ENCODE measurements at places on chromosomes 1 and 21.

GRCh38 chr1:21955058-21955457 lies 17.9 kb upstream of the HSPG2 start:
- DNase-seq: no peak

- DNase-seq: no peak
These were observed 4.1 kb upstream of the COL6A2 start for GRCh38 chr21:46093668-46094400.

- no peak for DNase-seq
These were observed 59.6 kb downstream of the EXTL2 start for GRCh38 chr1:100834777-100835660.

- DNase-seq: no peak
These were observed 871.0 kb upstream of the ADAMTS5 start for GRCh38 chr21:27837936-27838335.

- no peak for DNase-seq
These were observed 78.8 kb downstream of the MRPL39 start for GRCh38 chr21:25528515-25528914.

DNA sequence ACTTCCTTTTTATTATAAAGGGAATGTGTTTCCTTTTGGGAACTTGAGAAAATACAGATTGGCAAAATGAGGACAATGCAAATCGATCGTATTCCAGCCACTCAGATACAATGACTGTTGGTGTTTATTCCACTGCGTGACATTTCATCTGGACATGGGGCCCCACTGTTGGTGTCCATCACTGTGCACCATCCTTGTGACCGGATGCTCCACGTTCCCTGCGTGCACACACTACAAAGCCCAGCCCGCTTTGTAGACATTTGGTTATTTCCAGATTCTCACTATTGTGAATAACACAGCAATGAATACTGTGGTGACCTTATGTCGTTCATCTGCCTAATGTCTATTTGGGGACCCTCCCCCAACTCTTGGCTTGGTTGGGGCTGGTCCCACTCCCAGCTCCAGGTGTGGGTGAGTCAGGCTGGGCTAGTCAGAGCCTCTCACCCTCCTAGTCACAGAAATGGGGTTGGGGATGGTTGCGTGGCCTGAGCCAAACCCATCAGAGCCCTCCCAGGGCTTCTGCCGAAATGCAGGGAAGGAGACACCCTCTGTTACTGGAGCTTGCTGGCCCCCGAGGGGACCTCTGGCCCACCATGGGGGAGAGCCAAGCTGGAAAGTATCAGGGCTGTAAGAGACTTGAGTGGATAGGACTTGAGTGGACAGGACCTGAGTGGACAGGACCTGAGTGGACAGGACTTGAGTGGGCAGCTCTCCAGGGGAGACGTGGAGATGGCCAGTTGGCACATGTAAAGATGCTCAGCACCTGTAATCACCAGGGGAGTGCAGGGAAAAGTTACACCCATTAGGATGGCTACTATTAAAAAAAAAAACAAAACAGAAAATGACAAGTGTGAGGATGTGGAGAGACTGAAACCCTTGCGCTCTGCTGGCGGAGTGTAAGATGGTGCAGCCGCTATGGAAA lies 57.1 kb upstream of the ADARB1 start:
- no peak for DNase-seq

DNA sequence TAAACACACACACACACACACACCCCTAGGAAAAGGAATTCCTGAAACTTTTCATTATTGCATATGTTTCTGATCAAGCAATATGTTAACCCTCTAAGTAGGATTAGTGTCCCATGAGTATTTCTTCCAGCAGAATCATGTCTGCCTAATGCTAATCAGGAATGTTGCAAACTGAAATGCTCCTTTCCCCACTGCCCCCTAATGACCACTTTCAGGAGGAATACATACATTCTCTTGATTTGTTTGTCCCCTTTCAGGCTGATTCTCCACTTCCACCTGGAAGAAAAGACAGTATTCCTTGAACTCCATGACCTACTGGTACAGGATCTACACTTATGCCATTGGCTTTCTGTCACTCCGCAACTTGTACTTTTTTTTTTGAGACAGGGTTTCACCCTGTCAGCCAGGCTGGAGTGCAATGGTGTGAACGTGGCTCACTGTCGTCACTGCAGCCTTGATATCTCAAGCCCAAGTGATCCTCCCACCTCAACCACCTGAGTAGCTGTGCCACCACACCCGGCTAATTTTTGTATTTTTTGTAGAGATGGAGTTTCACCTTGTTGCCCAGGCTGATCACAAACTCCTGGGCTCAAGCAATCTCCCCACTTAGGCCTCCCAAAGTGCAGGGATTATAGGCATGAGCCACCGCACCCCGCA lies 56.7 kb downstream of the LRIG2 start:
- DNase-seq: no peak

DNA sequence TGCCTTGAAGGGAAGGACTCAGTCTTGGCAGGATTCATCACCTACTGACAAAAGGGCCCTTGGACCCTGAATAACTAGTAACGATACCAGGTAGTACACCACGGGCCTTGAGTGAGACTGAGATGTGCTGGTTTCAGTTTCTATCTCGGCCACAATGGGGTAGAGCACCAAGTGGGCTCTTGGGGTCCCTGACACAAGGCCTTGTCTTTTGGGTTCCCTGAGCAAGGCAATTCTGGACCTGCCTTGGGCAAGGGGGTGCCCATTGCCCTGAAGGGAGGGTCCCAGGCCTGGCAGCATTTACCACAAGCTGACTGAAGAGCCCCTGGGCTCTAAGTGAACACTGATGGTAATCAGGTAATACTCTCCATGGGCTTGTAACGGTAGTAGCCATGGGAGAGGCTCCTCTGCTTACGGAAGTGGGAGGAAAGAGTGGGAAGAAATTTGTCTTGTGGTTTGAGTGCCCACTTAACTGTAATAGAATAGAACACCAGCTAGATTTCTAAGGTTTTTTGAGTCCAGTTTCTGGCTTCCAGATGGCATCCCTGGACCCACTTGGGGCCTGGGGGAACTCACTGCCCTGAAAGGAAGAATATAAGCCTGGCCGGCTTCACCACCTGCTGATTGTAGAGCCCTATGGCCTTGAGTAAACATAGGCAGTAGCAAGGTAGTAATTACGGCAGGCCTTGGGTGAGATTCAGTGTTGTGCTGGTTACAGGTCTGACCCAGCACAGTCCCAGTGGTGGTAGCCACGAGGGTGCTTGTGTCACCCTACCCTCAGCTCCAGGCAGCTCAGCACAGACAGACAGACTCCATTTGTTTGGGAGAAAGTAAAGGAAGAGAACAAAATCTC lies 58.5 kb downstream of the WDR4 start:
- no peak for DNase-seq

GRCh38 chr1:198253259-198253658 lies 96.5 kb downstream of the NEK7 start:
- no peak for DNase-seq

- no peak for DNase-seq
These were observed 50.0 kb downstream of the KIAA0319L start for GRCh38 chr1:35506960-35507912.

DNA sequence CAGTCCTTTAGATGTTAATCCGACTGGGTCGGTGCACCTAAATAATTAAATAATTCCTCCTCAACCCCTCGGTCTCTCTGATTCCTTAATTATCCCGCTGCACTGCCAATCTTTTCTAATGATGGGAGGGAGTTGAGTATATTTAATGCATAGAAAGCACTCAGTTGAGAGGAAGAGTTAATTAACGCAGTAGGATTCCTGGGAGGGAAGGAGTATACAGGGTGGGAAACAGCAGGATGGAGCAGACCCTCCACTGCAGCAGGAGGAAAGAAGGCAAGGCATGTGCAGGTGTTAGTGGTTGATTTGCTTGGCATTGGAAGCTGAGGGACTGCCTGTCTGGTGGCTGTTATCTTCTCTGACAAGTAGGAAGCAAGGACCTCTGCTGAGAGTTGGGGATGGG lies 9.9 kb upstream of the REN start:
- DNase-seq: no peak

GRCh38 chr21:46393941-46394594 lies 64.6 kb upstream of the DIP2A start:
- no peak for DNase-seq

DNA sequence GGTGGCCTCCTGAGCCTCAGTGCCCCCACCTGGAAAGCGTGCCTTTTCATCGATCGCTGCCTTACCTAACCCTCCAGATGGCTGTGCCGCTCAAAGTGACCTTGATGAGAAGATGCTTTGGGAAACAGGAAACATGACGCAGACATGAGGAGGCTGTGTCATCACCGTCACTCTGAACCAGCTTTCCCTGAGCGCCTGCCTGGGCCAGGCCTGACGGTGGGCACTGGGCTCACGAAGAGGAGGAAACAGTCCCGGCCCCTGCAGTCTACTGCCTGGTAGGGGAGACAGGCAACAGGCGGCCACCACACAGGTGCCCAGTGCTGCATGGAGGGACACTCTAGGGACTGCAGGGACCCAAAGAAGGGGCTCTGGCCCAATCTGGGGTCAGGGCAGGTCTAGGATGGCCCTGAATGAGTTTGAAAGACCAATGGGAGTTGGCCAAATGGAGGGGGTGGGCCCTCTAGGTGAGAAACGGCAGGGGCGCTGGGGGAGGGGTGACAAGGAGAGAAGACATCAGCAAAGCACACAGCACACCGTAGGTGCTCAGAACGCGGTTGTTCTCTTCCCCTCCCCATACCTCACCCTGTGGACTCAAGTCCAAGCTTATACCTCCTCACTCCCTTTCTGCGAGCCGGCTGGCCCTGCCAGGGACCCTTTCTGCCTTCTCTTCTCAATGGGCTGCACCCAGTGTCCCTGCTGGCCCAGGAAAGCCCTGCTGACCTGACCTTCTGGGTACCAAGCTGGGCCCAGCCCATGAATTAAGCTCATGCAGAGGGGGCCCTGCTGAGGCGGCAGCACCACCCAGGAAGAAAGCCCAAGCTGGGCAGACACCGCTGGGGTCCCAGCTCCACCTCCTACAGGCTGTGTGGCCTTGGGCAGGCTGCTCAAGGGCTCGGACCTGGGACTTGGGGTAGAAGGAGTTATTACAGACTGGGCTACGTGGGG lies 44.9 kb downstream of the GLIS1 start:
- no peak for DNase-seq

GRCh38 chr1:235270625-235271024 lies 57.4 kb downstream of the ARID4B start:
- no peak for DNase-seq

GRCh38 chr1:193190096-193190744 lies 3.8 kb upstream of the B3GALT2 start:
- DNase-seq: no peak

DNA sequence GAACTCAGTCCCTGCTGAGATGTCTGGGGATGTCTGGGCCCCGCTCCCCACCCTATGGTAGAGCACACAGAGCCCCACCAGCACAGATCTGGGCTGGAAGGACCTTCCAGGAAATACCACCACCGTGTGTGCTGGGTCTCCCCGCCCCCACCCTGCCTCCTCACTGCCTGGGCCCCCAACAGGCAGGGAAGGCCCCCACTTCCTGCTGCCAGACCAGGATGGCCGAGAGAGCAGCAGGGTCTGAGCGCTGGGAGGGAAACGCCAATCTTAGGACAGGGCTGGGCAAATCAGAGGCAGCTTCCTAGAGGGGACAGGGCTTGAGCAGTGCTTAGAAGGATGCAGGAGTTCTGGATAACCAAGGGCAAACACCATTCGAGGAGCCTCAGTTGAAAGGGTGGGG lies 11.9 kb downstream of the ADGRB2 start:
- DNase-seq: no peak

DNA sequence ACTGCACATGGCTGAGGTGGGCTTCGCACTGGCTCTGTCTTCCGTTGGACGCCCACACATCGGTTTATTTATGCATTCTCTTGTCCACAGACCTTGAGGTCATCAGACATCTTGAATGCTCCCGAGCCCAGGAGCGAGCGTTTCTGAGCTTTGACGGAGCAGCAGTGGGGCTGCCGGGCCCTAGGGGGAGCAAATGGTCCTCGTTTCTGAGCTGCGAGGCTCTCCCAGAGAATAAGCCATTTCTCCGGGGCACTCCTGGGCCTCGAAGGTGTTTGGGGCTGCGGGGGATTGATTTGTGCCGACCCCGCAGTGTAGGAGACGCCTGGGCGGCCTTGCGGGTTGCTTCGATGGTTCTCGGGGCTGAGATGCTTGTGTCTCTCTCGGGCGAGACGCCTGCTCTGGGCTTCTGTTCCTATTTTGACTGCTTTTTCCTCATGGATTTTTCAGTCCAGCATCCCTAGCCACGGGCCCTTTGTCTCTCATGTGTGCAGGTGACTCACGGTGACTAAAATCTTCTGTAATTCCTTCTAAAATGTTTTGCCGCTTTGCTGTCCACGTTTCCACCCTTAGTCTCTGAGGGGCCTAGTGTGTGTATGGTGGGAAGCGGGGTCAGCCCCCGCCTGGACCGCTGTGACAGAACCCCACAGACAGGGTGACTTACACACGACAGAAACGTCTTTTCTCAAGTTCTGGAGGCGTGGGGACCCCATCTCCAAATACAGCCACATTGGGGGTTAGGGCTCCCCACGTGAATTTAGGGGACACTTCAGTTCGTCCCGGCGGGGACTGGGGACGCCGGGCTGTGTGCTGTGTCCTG lies 62.1 kb downstream of the FAAP20 start:
- DNase-seq: no peak

GRCh38 chr1:47226121-47226838 lies 5.7 kb downstream of the TAL1 start:
- DNase-seq: no peak

GRCh38 chr1:77468257-77468948 lies 186.6 kb downstream of the AK5 start:
- DNase-seq: no peak

GRCh38 chr1:91427741-91428140 lies 23.1 kb upstream of the HFM1 start:
- DNase-seq: no peak

DNA sequence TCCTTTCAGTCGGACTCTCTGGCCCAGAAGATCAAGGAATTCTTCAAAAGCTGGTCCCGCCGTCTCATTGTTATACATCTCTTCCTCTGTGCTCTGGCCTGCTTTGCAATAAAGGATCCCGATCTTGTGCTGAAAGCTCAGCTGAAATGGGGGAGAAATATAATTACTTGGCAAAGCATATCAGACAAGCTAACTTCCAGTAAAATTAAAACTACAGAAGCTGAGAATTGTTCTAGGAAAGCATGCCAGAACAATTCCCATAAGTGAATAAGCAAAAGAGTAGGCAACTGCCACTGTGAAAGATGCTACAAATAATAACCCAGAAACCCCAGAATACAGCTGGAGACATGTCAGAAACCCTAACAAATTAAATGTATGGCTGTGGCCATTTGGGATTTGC lies 146.1 kb downstream of the SIPA1L2 start:
- DNase-seq: no peak

DNA sequence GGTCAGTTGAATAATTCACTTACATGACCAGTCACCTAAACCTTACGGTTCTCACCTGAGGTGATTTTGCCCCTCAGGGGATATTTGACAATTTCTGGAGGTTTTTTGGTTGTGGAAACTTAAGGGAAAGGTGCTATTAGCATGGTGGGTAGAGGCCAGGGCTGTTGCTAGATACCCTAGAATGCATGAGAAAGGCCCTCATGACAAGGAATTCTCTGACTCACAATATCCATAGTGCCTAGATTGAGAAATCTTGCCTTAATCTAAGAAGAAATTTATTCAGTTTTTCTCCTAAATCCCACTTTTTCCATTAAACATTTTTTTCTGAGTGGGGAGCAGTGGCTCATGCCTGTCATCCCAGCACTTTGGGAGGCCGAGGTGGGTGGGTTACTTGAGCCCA lies 119.7 kb downstream of the TGFB2 start:
- DNase-seq: no peak

- no peak for DNase-seq
These were observed 176.3 kb downstream of the PTPRU start for GRCh38 chr1:29412591-29412990.

GRCh38 chr1:188735567-188735966 lies 1742.1 kb downstream of the BRINP3 start:
- DNase-seq: no peak

- DNase-seq: no peak
These were observed 252.1 kb downstream of the PRDM2 start for GRCh38 chr1:13951793-13952751.
